ENCODE measurements at places on chromosomes 5 and 9. TPM values are rescaled to one million over a fixed set of nuclear protein-coding genes. Genes with fewer than 3 reads are reported as not detected.

GRCh38 chr5:74945561-74946165, 79.5 kb upstream of the FAM169A start:
- peaks cover 2% of the 10 kb centered on the region for H3K36me3 ChIP-seq
- no peak for DNase-seq
- H3K27ac ChIP-seq: no peak overlapping the region
- no peak overlapping the region for H3K4me3 ChIP-seq
- H3K27me3 ChIP-seq: peaks cover 31% of the 10 kb centered on the region

DNA sequence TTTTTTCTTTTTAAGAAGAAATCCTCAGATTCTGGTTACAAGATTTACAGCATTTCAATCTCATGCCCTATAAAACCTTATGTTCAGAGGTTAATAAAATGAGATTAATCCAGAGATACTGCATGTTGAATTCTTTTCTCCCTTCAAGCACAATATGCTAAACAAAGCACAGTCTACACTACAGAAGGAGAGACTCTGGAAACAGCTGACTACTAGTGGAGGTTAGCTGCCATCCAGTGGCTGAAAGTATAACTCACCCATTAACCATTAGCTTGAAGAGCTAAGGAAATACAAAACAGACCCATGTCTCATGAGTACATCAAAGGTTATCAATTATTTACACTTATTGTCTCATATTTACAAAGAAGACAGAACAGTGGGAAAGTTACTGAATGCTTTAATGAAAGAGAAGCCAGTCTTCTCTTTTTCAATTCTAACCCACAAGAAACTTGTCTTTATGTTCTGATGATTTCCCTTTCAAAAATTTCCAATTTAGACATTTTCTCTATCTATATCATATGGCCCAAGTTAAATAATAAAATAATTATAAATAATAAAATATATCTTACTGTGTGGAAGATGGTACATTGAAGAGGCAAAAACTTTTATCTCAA, 12.7 kb upstream of the DNAH5 start:
- H3K4me3 ChIP-seq: no peak overlapping the region
- H3K27ac ChIP-seq: no peak overlapping the region
- DNase-seq: no peak
- H3K4me1 ChIP-seq: no peaks in the 10 kb centered on the region

DNA sequence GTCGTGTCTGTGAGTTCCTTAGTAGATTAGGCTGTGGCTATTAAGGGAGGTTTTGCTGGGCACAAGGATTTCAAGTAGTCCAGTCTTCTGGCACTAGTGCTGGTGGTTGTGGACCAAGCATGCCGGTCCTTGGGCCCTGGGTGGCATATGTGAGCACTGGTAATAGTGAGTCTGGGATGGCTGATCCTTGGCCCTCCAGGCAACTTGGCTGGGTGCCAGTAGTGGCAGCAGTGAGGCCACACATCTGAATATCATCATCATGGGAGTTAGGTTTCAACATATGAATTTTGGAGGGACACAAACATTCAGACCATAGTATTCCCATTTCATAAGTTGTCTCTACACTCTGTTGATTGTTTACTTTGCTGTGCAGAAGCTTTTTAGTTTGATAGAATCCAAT, 25.3 kb upstream of the APBA1 start:
- no peak overlapping the region for H3K27ac ChIP-seq
- DNase-seq: no peak
- H3K27me3 ChIP-seq: peaks cover 10% of the 10 kb centered on the region
- no peaks in the 10 kb centered on the region for H3K36me3 ChIP-seq

GRCh38 chr5:90528601-90529193, 687 bp downstream of the LYSMD3 start:
- H3K36me3 ChIP-seq: peaks cover 15% of the 10 kb centered on the region
- peak overlapping the region; percentile 89 for H3K27ac ChIP-seq
- peaks cover 9% of the 10 kb centered on the region for H3K27me3 ChIP-seq
- H3K4me3 ChIP-seq: peak overlapping the region; percentile 99

DNA sequence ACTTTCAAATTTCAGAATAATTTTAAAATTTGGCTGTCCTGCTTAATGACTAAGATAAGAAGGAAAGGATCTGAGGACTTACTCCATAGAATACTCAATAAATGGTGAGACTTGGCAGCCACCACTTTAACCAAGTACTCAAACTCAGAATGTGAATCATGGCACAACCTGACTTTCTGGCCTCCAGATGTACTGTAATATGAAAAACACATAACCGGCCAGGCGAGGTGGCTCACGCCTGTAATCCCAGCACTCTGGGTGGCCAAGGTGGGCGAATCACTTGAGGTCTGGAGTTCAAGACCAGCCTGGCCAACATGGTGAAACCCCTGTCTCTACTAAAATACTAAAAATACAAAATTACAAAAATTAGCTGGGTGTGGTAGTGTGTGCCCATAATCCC, 10.0 kb upstream of the MARCHF6 start:
- H3K27me3 ChIP-seq: no peaks in the 10 kb centered on the region
- H3K27ac ChIP-seq: no peak overlapping the region
- no peak overlapping the region for H3K4me3 ChIP-seq
- H3K36me3 ChIP-seq: no peaks in the 10 kb centered on the region
- H3K4me1 ChIP-seq: peaks cover 1% of the 10 kb centered on the region

DNA sequence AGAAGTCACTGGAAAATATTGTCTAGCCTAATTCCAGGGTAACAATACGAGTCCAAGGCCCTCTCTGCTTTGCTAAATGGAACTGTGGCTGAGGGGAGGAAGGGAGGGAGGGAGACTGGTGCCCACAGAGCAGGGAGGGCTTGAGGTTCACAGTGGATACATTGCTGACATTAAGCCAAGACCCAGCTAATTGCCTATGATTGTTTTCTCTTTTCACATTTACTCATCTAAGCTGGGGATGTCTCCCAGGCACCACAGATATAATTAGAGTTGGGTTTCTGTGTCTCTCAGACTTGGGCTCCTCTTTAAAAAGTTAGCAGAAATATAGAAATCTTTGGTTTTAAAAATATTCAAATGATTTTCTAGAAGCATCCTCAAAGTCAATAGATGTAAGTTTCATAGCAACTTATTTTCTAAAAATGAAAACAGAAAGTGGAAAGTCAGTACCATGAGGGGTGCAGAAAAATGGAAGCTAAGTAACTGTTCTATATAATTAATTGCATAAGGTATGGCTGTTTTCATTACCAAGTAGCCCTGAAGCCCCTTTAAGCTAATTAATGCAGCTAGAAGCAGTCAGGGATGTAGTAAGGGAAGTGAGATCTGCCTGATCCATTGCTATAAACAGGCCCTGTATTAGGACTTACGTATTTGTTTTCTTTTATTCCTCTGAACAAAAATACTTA, 259.8 kb downstream of the NDUFS4 start:
- no peak overlapping the region for H3K27ac ChIP-seq
- H3K4me1 ChIP-seq: no peaks in the 10 kb centered on the region
- no peak overlapping the region for H3K4me3 ChIP-seq
- H3K27me3 ChIP-seq: peaks cover 3% of the 10 kb centered on the region
- no peaks in the 10 kb centered on the region for H3K36me3 ChIP-seq

GRCh38 chr9:18848657-18849056, 184.4 kb downstream of the SAXO1 start:
- DNase-seq: no peak
- no peaks in the 10 kb centered on the region for H3K36me3 ChIP-seq
- H3K4me1 ChIP-seq: no peaks in the 10 kb centered on the region
- peaks cover 5% of the 10 kb centered on the region for H3K27me3 ChIP-seq
- no peak overlapping the region for H3K4me3 ChIP-seq

DNA sequence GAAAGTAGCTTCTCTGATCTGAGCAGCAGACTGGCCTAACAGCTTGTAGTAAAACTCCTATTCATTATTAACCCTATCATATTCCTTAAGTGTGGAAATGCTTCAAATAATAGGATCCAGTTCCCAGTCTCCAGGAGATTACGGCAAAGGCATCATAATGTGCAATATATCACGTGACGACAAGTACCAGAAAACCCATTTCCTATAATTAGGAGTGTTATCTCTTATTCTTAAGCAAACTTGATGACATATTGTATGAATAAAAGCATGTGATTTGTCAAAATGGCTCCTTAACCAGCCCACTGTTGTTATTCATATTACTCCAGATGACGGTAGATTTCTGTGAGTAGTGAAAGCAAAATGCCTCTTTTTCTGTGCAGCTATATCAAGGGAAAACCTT, 2.9 kb downstream of the SV2C start:
- DNase-seq: no peak
- no peak overlapping the region for H3K4me3 ChIP-seq
- H3K27me3 ChIP-seq: peaks cover 51% of the 10 kb centered on the region
- H3K36me3 ChIP-seq: no peaks in the 10 kb centered on the region

- H3K4me3 ChIP-seq: no peak overlapping the region
- H3K27ac ChIP-seq: no peak overlapping the region
- H3K27me3 ChIP-seq: no peaks in the 10 kb centered on the region
- no peak for DNase-seq
Observed at GRCh38 chr9:28668158-28668557, 1094.9 kb upstream of the C9orf72 start.

DNA sequence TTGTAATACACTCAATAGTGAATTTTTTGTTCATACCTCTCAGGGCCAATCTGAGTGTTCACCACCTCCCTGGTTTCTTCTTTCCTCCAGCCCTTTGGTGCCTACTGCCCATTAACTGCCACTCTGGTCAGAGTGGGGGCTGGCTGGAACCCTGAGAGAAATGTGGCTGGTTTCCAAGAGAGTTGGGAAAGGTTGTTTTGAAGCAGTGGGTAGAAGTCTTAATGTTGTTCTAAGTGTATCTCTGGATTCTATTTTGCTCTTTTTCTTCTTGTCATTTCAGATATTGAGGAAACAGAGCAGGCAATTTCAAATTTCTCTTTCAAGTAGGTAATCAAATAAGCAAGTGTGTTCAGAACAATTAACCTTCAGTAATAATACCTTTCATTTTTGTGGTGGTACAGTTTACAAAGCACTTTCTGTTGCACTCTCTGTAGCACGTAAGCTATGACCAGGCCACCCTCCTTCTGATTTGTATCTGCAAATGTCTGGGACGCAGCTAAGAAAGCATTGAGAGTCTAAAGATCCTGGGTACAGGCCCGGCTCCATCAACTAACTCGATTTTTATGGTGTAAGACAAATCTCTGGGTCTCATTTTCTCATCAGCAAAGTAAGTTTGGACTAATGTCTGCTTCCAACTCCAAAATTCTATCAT, 8.4 kb downstream of the SLC1A3 start:
- DNase-seq: no peak
- H3K36me3 ChIP-seq: no peaks in the 10 kb centered on the region
- no peak overlapping the region for H3K4me3 ChIP-seq
- H3K27ac ChIP-seq: no peak overlapping the region
- peaks cover 20% of the 10 kb centered on the region for H3K27me3 ChIP-seq

DNA sequence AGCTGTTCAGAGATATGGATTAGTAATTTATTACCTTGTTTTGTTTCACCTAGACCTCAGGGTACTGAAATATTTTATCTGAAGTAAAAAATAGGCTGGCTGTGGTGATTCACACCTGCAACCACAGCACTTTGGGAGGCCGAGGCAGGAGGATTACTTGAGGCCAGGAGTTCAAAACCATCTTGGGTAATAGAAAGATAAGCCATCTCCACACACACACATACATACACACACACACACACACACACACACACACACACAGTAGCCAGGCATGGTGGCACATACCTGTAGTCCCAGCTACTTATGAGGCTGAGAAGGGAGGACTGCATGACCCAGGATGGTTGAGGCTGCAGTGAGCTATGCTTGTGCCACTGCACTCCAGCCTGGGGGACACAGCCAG, 3.7 kb downstream of the ANXA2R start:
- peak overlapping the region; percentile 94 for H3K27ac ChIP-seq
- DNase-seq: no peak
- peaks cover 6% of the 10 kb centered on the region for H3K36me3 ChIP-seq

GRCh38 chr5:149776361-149777305, 46.5 kb downstream of the PPARGC1B start:
- peaks cover 30% of the 10 kb centered on the region for H3K36me3 ChIP-seq
- no peak for DNase-seq
- peaks cover 32% of the 10 kb centered on the region for H3K4me1 ChIP-seq
- no peak overlapping the region for H3K4me3 ChIP-seq
- H3K27ac ChIP-seq: no peak overlapping the region
- no peaks in the 10 kb centered on the region for H3K27me3 ChIP-seq

DNA sequence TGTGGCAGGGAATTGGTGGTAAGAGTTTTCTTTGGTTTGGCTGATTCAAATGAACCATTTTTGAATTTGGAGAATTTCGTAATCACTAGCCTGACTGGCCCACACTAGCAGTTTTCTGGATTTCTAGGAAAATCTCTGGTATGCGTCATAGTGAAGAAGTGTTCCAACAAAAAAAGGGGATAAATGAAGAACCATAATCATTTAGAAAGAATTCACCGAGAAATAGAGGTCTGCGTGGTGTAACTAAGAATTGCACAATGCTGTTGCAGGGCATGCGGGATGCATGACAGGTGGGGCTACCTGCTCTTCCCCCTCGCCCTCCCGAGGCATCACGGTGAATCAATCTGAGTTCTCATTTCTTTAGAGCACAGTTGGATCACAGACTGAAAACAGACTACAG, 232.3 kb upstream of the PAPPA start:
- no peak overlapping the region for H3K27ac ChIP-seq
- no peak for DNase-seq
- no peaks in the 10 kb centered on the region for H3K36me3 ChIP-seq

GRCh38 chr5:135465391-135466122, 13.4 kb upstream of the TIFAB start:
- no peaks in the 10 kb centered on the region for H3K36me3 ChIP-seq
- H3K27me3 ChIP-seq: peaks cover 39% of the 10 kb centered on the region

ZCCHC7 gene
- 32.8 TPM for total RNA-seq

OBP2B gene
- total RNA-seq: not detected

TLX3 gene
- total RNA-seq: not detected

TNFSF15 gene
- total RNA-seq: 1.2 TPM
